ENCODE measurements at places on chromosomes 2 and 18.

GRCh38 chr2:100235098-100235497 lies 87.2 kb downstream of the LONRF2 start:
- no peak for DNase-seq

DNA sequence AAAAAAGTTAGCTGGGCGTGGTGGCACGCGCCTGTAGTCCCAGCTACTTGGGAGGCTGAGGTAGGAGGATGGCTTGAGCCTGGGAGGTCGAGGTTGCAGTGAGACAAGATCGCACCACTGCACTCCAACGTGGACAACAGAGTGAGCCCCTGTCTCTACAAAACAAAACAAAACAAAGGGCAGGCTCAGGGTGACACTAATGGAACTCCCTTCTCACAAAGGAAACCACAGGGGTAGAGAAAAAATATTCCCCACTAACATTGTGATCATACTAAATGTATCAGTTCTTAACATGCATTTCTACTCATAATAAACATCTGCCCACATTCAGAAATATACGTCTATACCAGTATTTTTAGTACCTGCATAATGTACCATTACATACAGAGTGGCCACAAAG lies 21.1 kb downstream of the STAM2 start:
- no peak for DNase-seq

GRCh38 chr18:68417166-68417799 lies 297.6 kb downstream of the TMX3 start:
- DNase-seq: no peak

- DNase-seq: no peak
These were observed 16.3 kb upstream of the ITGA4 start for GRCh38 chr2:181440919-181441318.

- DNase-seq: peak; percentile 37
These were observed 14.2 kb downstream of the PMS1 start for GRCh38 chr2:189798312-189799029.

GRCh38 chr2:176851200-176851888 lies 361.2 kb upstream of the HNRNPA3 start:
- peak; percentile 42 for DNase-seq

- DNase-seq: peak; percentile 22
These were observed 41.1 kb upstream of the EPB41L3 start for GRCh38 chr18:5584746-5585417.

DNA sequence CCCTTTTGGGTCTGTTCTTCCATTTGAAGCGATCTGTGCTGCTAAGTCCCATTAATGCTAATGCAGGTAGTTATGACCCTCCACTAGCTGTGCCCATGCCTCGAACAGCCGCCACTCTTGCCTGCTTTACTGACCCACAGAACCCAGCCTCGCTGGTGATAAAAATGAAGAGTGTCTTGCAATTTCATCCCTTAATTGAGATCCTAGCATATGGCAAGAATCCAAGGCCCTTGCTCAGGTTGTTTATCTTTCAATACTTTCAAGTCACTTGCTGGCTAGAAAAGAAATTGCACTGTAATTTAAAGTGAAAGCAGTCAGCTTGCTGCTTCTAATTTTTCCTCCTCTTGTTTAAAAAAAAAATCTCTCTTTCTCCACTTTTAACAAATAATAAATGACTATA lies 73.6 kb downstream of the ZNF521 start:
- no peak for DNase-seq

DNA sequence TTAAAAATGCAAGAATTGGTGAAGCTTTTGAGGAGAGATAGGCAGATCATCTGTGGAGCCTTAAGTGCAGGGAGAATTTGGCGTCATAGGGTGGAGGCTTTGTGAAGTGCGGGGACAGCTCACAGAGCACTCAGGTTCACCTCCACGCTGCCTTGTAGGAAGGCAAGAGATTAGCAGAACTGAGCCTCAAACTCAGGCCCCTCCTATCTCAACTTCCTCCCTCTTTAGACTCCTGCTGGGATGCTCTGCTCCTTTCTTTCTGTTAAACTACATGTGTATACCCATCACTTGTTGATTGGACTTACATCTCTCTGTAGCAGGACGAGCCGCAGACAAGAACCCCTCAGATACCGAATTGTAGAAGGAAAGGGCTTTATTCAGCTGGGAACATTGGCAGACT lies 422.2 kb downstream of the SETBP1 start:
- DNase-seq: no peak

DNA sequence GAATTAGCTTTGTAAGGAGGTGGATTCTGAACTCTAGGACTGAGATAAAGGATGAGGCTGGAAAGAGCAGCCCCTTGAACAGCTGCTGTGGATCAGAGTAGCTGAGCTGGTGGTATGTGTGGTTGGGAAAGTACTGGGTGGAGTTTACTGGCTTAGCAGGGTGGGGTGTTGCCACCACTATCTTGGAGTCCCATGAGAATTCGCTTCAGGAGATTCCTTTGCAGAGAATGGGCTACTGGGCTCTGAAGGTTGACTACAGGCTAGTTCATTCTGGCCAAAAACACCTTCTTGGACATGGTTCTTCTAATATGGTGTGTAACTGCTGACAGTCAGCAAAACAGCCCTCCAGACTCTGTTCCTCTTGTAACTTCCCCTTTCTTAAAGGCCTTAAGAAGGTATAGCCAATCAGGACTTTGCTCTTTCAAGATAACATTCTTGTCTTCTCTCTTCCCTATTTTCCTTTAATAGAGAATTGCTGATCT lies 52.7 kb downstream of the TET3 start:
- DNase-seq: no peak

DNA sequence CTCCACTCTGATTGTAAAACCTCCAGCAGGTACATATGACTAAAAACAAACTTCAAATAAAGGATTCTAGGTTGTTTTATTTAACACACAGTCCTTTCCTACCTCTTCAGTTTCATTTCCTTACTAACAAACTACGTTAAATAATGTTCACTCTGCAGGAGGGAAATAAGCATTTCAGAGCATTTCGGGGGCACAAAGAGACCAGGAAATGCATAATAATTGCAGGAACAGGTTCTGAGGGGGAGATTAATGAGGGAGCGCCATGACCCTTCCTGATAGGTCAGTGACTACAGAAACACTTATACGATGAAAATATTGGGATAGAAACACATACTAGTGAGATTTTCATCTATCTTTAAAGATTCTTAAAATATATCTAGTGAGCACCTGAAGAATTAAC lies 416.6 kb downstream of the NRXN1 start:
- no peak for DNase-seq

DNA sequence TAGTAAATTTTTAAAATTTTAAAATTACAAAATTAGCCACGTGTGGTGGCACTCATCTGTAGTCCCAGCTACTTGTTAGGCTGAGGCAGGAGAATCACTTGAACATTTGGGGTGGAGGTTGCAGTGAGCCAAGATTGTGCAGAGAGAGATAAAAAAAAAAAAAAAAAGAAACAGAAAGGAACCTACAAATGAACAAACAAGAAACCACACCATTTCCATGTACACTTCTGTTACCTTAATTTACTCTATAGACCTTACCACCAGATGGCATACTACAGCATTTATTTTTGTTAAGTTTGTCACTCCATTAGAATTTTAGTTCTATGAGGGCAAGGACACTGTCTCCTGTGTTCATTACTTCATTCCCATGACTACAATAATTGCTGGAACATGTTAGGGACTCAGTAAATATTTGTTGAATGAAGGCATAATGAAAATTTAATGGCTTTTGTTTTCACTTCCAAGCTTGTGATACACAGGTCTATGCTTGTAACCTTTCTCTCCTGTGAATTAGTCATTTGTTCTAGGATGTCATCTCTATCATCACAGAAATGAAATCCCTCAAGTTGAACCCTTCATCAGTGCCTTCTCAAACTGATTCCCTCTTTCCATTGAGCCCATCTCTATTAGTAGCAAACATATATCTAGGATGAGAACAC lies 76.0 kb downstream of the ARHGAP15 start:
- DNase-seq: peak; percentile 6

DNA sequence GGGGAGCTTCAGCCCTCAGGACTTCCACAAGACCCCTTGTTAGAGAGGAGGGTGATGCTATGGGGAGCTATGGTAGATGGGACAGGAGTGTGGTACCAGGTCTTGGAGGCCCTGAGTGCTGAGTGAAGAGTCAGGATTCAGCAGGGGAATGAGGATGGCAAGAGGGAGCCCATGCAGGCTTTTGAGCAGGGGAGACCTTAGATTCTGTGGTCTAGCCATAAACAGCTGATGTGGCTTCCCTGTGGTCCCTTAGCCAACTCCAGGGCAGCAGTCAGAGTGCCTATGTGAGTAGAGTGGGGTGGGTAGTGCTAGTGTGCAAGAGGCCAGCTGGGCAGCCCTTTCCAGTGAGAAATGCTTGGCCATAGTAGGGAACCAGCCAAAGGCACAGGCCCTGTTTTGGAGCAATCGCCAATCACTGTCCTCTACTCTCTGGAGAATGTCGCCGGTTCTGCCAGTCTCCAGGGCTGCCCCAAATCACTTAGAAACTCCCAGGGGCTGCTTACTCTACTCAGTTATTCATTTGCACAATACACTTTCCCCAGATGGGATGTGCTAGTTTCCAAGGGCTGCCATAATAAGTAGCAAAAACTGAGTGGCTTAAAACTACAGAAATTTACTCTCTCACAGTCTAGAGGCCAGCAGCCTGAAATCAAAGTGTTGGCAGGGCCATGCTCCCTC lies 310.5 kb downstream of the SMAD2 start:
- DNase-seq: no peak

GRCh38 chr2:85915606-85916303 lies 27.0 kb upstream of the ST3GAL5 start:
- no peak for DNase-seq

DNA sequence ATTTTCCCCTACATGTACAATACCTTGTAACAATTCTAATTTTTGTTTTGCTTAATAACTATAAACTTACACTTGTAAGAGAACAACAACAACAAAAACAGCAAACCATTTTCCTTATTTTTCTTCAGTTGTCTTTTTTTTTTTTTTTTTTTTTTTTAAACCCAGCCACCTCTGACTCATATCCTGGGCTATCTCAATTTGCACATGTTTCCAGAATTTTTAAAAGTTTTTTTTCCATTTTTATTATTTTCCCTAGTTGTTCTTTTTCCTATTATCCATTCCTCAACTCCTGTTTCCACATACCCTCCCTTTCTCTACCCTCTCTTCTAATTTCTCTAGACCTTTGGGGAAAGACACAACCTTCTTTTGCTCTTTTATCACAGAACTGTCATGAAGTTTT lies 112.5 kb downstream of the EFEMP1 start:
- no peak for DNase-seq

GRCh38 chr18:62330650-62331049 lies 5.5 kb downstream of the TNFRSF11A start:
- no peak for DNase-seq

DNA sequence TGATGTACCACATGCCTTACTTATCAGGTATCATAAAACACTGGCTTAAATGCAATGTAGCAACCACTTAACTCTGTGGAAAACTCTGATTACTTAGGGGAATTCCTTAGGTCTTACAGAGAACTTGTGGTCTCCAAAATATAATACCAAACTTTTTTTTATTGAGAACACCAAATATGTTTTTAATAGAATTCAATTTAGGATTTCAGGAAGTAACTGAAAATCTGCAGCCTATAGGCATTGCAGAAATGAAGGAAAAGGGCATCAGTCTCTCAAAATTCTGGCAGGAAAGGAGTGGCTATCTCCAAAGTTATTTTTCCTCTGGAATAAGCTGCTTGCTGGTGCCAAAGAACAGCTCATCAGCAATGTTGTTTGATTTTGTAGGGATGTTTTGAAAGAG lies 105.3 kb upstream of the UGP2 start:
- no peak for DNase-seq

GRCh38 chr2:98396745-98397355 lies 47.8 kb upstream of the INPP4A start:
- no peak for DNase-seq

GRCh38 chr18:11104307-11104706 lies 45.1 kb downstream of the PIEZO2 start:
- no peak for DNase-seq

GRCh38 chr18:1292167-1292566 lies 387.5 kb downstream of the ADCYAP1 start:
- DNase-seq: no peak

GRCh38 chr2:113197347-113198047 lies 23.7 kb downstream of the PSD4 start:
- no peak for DNase-seq

DNA sequence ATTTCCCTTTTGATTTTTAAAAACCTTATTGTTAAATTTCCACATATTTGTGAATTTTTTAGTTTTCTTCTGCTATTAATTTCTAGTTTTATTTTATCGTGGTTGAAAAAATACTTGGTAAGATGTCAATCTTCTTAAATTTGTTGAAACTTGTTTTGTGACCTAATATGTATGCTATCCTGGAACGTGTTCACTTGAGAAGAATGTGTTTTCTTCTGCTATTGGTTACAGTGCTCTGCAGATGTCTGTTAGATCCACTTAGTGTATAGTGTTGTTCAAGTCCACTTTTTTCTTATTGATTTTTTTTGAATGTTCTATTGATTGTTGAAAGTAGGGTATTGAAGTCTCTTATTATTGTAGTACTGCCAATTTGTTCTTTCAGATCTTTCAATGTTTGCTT lies 116.5 kb upstream of the NETO1 start:
- DNase-seq: no peak

- no peak for DNase-seq
These were observed 201.7 kb downstream of the PTH2R start for GRCh38 chr2:208608122-208608835.

GRCh38 chr2:229051798-229052197 lies 219.3 kb downstream of the PID1 start:
- no peak for DNase-seq

DNA sequence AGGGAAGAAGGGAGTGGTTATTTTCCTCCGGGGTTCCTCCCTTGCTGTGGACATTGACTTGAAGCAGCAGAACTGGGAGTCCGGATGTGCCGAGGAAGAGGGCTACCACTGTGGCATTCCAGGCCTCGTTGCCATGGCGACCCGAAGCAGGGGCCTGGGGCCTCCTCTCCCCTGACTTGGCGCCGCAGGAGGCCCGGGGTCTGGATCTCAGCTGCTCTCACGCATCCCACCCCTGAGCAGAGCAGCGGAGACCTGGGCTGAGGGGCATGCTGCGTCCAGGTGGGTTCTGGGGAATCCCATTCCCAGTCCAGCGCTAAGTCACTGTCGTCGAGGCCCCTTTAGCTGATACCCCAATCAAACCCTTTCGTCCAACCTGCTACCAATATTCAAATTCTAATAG lies 100.2 kb downstream of the BCL11A start:
- DNase-seq: no peak

- no peak for DNase-seq
These were observed 37.6 kb upstream of the ONECUT2 start for GRCh38 chr18:57397440-57398132.

DNA sequence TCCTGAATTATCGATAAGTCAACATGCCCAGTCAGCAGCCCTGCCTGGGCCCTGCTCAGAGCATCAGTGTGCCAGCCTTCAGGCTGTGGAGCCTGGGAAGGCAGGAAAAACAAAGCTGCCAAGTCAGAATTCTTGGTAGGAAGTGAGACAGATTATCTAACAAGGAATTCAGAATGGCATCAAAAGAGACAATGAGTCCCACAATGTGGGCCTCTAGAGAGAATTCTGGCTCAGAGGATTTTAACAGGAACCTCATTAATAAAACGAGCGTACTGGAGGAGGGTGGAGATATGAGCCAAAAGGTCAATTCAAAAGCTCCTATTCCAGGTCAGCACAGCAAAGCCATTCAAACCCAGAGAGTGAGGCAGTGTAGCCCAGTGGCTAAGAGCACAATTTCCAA lies 327.6 kb upstream of the MMADHC start:
- no peak for DNase-seq

Measured in kidney glomerular epithelial cell (primary cell).